ENCODE measurements at places on chromosomes 4 and X.

- DNase-seq: no peak
Observed at GRCh38 chr4:68451246-68452211, 4.3 kb downstream of the TMPRSS11E start.

GRCh38 chrX:17459661-17460060 lies 84.7 kb downstream of the NHS start:
- DNase-seq: no peak

DNA sequence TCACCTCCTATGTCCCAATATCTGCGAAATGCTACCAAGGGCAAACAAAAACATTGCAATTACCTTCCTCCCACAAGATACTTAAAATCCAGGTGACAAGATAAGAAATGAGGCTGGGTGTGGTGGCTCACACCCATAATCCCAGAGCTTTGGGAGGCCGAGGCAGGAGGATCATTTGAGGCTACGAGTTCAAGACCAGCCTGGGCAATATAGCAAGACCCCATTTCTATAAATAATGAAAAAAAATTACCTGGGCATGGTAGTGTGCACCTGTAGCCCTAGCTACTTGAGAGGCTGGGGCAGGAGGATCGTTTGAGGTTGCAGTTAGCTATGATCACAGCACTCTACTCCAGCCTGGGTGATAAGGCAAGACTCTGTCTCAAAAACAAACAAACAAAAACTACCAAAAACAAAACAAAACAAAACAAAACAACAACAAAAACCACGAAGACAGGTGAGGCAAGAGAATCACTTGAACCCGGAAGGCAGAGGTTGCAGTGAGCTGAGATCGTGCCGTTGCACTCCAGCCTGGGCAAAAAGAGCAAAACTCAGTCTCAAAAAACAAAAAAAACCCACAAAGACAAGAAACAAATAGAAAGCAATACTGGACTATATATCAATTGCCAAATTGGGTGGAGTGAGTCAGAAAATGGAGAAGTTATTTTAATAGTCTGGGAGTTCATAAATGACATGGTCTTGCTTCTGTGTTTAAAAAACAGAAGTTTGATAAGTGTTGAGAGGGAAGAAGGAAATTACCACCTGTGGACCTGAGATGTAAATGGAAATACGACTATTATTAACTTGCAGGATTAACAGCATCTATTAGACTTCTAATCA lies 176.5 kb downstream of the FBXW7 start:
- DNase-seq: no peak

DNA sequence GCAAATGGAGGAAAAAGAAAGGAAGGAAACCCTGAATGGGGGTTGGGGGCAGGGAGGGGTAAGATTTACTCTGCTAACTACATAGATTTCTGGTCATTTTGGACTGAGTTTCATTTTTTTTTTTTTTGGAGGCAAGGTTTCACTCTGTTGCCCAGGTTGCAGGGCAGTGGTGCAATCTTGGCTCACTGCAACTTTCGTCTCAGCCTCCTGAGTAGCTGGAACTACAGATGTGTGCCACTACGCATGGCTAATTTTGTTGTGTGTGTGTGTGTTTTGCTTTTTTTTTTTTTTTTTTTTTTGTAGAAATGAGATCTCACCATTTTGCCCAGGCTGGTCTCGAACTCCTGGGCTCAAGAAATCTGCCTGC lies 223.5 kb downstream of the APBB2 start:
- DNase-seq: no peak

- no peak for DNase-seq
Observed at GRCh38 chrX:50704360-50704759, 109.6 kb downstream of the SHROOM4 start.

- no peak for DNase-seq
Observed at GRCh38 chr4:73901031-73901430, 31.8 kb downstream of the CXCL1 start.

- DNase-seq: no peak
Observed at GRCh38 chr4:172740434-172740833, 428.2 kb upstream of the GALNT7 start.

DNA sequence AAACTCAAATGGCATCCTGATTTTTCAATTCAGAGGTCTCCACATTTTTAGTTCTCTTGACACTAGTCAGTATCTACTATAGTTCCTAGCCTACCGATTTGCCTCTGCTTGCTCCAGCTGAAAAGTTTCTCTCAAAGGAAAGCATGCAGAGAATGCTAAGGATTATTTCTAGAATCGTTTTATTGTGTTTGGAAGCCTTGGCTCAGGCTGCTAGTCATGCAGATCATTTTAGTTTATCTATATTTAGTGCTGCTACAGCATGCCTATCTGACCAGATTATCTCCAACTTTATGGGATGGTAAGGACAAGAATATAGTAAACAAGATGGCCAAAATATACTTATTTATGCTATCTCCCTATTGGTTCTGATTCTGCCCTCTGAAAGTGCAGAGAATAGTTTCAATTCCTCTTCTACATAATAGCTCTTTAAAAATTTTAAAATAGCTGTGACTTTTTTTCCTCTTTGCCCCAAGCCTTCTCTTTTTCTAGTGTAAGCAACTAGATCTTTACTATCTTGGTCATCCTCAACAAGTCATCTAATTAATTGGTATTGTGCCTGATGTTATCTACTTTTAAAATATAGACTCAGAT lies 15.7 kb upstream of the DRP2 start:
- DNase-seq: no peak

DNA sequence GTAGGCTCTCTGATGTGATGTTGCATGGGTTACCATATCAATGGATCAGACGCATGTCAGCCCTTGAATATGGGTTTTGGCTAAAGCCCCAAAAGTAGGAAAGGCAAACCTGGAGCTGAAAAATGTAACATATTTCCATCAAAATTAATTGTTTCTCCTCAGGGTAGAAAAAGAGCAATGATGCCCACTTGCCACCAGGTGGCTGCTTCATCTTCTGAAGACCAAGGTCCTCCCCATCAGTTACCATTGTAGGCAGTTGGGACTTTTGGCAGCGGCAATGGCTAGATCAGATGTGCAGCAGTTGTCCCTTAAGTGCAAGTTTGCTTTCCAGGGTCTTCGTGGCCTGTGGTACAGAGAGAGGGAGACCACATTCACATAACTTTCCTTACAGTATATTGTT lies 118.2 kb downstream of the NAF1 start:
- peak; percentile 14 for DNase-seq

DNA sequence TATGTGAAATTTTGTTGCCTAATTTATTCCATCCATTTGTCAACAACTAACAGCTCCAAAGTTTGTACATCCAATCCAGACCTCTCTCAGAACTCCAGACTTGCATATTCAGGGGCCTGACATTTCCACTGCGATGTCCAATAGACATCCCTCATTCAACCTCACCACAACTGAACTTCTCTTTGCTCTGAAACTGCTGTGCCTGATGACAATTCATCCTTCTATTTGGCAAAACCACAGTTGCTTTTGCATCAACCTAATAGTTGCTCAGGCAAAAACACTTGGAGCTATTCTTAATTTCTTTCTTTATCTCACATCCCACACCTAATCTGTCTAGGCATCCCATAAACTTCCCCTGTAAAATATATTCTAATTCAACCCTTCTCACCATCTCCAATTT lies 56.5 kb downstream of the ANTXR2 start:
- no peak for DNase-seq

DNA sequence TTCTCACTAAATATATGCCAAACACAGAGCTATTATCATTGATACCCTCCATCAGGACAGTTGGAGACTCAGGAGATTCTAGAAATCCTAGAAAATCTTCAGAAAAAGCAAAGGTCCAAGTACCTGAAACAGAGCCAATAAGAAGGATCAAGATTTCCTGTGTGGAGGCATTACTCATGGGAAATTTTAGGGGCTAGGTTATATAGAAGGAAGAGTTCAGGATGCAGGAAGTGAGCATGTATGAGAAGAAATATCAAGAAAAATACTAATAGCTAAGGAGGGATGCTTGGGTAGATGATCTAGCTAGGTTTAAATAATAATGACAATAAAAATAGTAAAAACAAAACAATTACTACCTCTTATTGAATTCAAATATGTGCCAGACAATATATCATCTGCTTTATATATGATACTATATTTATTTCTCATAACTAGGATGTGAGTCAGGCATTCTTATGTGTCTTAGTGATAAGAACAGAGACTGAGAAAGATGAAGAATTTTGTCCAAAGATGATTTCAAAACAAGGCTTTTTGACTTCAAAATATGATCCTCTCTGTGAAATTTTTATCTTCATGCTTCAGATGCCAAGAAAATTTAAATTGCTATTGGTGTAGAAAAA lies 66.4 kb upstream of the HHIP start:
- no peak for DNase-seq

- DNase-seq: no peak
Observed at GRCh38 chr4:5719350-5720055, 8.5 kb downstream of the EVC start.

DNA sequence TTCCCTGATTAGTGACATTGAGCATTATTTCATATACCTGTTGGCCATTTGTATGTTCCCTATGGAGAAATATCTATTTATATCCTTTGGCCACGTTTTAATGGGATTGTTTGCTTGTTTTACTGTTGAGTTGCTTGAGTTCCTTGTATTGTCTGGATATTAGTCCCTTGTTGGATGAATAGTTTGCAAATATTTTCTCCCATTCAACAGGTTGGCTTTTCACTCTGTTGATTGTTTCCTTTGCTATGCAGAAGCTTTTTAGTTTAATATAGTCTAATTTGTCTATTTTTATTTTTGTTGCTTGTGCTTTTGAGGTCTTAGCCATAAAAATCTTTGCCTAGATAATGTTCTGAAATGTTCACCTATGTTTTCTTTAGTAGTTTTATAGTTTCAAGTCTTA lies 60.2 kb upstream of the HUWE1 start:
- no peak for DNase-seq

DNA sequence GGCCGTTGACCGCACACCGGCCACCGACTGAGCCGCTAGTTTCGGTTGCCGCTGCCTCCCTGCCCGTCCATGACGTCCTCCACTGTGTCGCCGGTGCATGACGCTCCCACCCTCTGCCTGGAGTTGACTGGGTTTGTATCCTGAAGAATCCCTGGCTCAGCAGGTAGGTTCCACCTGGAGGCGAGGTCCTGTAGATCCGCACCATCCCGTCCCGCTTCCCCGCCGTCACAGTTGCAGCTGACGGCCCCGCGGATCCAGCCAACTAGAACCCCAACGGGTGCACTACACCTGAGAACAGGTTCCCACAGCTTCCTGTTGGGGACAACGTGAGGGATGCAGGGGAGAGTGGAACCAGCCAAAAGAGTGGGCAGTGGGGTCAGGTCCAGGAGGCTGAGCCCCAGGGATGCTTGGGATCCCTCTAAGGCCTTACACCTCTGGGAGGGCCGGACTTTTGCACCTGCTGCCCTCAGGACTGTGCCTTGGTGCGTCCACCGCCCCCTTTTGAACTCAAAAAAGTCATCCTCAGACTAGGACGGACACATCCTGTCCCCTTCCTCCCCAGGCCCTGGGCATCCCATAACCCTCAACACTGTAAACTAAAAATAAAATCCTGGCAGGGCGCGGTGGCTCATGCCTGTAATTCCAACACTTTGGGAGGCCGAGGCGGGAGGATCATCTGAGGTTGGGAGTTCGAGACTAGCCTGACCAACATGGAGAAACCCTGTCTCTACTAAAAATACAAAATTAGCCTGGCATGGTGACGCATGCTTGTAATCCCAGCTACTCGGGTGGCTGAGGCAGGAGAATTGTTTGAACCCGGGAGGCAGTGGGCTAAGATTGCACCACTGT lies 1.1 kb upstream of the SLBP start:
- no peak for DNase-seq

DNA sequence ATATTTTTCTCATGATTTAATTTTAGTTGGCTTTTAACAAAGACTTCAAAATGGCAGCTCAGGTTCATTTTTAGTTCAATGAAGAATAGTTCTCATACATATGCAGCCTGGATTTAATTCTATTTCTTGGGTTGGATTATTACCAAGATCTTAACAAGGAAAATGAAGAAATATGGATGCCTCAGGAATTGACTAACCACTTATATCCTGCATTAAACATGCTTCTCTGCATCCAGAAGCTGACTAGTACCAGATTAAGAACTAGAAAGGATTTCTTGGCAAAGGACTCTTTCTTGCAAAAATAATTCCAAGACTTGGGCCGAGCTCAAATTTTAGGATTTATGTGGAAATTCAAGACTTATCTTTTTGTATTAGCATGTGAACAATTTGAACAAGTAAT lies 5.6 kb upstream of the KLHL2 start:
- no peak for DNase-seq

DNA sequence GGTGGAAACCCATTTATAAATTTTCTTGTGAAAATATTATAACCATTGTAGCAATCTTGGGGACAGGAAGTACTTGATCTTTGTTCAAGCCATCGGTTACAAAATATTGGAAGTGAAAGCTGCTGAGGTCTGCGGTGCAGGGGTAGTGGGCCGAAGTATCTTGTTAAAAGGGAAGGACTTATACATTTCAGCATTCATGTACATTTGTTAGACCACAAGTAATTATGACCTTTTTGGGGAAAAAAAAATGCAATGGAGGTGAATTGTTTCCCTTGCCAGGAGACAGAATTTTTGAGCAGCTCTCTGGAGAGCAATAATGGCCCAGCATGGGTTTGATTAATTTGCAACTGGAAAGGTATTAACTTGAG lies 121.3 kb downstream of the EGF start:
- DNase-seq: no peak

GRCh38 chr4:176205299-176205698 lies 9.9 kb upstream of the SPATA4 start:
- DNase-seq: no peak

GRCh38 chr4:137685357-137685756 lies 153.1 kb upstream of the PCDH18 start:
- DNase-seq: no peak

- DNase-seq: no peak
Observed at GRCh38 chr4:94354474-94354896, 11.8 kb upstream of the HPGDS start.

DNA sequence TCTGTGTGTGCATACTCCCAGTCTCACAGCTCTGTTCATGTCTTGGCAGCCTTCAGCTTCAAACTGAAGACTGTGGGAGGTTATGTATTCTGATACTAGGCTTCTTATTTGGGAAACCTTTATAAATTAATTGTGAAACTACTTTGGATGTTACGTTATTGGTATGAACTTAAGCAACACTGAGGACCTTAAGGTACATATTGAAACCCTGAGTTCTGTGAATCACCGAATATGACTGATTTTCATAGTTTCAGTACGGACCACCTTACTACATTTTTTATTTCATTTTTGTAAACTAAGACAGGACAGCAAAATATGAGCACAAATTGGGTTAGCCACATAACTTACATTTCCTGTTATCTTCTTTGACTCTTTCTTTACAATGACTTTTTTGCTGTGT lies 498.4 kb downstream of the PDGFC start:
- DNase-seq: no peak

DNA sequence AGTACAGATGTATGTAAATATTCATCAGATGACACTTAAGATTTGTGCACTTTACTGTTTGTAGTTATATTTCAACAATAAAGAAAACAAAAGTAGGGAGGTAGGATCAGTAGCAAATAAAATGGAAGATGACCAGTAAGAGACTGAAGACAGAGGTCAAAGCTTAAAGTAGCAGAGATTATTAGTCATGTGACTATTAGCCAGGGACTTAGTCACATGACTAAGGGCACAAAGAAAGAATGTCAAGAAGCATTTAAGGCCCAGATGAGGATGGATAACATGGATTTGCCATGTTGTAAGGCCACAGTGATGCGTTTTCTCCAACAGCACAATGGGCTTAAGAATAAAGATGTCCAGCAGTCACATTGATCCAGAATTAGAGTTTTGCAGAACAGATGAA lies 479.6 kb downstream of the BCOR start:
- no peak for DNase-seq

- no peak for DNase-seq
Observed at GRCh38 chr4:118173126-118173525, 138.8 kb downstream of the NDST3 start.
